ENCODE measurements at places on chromosomes 2 and 18.

DNA sequence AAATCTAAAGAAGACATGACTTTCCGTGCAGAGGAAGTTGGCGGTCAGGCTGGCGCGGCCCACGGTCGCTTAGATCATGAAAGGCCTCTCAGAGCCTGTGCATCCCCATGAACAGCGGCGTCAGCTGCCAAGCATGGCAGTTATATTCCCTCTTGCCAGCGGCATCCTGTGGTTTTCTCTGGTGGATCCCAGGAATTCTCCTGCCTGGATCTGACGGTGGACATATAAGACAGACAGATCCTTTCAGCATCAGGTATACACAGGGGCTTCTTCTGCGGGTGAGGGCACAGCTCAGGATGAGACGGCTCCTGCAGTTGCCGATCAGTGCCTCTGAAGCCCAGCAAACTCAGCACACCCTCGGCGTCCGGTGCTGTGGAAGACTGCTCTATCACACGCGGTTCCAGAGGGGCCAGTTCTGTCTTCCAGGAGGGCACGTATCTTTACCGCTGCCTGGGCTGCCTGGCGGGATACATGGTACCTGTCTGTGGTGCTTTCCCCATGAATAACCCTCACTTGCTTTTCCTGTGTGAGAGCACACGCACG, 157.8 kb downstream of the LDLRAD4 start:
- no peak for DNase-seq

DNA sequence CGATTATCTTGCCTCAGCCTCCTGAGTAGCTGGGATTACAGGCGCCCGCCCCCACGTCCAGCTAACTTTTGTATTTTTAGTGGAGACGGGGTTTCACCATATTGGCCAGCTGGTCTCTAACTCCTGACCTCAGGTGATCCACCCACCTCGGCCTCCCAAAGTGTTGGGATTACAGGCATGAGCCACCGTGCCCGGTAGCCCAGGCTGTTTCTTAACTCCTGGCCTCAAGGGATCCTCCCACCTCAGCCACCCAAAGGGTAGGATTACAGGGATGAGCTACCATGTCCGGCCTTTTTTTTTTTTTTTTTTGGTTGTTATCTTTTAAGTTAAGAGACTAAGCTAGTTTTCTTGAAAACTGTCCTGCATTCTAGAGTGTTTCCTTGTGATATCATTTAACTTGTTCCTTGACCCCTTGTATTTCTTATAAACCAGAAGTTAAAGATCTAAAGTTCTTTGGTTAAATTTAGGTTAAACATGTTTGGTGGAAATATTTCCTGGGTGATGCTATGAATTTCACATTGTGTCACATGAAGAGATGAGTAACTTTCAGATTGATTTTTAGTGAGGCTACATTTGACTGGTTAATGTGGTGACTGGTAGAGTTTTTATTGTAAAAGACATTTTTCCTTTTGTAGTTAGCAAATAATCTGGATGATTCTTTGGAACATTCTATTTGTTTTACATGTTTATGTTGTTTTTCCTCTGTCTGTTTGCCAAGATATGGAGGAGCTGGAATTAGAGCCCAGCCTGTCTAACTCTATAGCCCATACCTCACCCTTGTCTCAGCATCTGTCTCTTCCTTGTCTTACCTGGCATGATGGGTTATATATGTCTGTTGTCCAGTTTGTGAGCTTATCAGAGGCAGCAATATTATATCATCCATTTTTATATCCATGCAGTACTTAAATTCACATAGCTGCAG, 5.2 kb downstream of the NCAPH start:
- DNase-seq: no peak

DNA sequence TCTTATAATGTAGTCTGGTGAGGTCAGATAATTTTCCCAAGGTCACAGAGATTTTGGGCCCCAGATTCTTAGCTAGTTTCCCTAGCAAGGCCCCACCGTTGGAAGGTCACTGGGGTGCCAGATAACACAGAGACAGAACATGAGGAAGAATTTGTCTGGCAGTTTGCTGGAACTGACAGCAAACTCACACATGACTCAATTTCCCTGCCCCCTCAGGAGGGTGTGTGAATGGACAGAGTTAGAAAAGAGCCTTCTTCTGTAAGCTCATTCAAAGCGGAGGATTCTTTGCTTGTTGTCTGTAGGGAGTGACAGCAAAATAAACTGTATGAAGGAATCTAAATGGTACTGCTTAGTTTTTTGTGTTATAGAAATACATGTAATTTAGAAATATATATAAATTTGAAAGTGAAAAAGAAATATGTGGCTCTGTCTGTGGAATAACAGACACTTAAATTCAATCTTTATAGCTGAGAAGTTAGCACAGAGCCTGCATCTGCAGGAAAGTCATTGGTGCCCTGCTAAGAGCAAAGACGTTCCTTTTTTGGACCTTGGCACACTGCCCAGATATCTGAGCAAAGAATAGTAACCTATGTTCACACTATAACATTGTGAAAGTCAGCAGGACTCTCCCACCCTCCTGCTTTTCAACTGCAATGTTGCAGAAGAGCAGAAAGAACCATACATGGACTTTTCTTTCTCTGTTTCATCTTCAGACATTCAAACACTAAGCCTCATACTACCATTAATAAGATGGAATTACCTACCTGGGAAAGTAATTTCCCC, 2.1 kb downstream of the MDH1 start:
- no peak for DNase-seq

- DNase-seq: no peak
Observed at GRCh38 chr2:3960106-3960505, 256.7 kb downstream of the DCDC2C start.

GRCh38 chr2:232761301-232761907, 15.0 kb downstream of the KCNJ13 start:
- DNase-seq: peak; percentile 9

- DNase-seq: no peak
Observed at GRCh38 chr18:24868760-24869237, 408.4 kb downstream of the HRH4 start.

- no peak for DNase-seq
Observed at GRCh38 chr18:24443870-24444269, 16.6 kb upstream of the HRH4 start.

- no peak for DNase-seq
Observed at GRCh38 chr2:190767821-190768220, 112.8 kb upstream of the GLS start.

- no peak for DNase-seq
Observed at GRCh38 chr2:9570182-9571060, 14.8 kb upstream of the ADAM17 start.

GRCh38 chr2:233707940-233708644, 4.6 kb upstream of the UGT1A5 start:
- DNase-seq: no peak

- no peak for DNase-seq
Observed at GRCh38 chr2:40915651-40916050, 463.8 kb upstream of the SLC8A1 start.

DNA sequence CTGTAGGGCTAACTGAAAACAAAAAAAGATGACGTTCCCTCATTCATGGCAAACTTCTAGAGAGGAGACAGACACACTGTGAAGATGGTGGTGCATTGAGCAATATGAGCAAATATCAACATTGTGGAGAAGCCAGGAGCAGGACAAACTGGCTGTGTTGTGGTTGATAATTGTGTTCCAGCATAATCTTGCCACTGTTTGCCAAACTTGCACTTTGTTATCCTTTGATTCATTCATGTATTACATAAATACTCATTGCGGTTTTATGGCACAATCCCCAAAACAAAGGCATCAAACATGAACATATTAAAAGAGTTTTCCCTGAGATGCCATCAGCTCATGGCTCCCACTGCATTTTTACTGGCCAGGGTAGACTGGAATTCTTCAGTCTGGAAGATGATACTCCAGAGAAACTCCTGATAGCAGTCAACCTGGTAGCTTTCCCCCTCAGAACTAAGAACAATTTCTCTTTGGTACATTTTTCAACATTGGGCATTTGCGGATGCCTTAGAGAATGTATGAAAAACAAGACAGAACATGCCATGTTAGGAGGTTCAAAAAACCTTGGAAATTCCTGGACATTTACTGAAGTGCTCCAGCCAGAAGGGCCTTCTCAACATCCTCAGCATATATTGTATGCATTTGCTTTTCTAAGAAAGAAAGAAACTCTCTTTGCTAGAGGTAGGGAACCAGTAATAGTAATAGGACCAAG, 487.4 kb upstream of the CELF4 start:
- DNase-seq: no peak

GRCh38 chr2:274503-274902, 9.8 kb downstream of the ACP1 start:
- no peak for DNase-seq

- no peak for DNase-seq
Observed at GRCh38 chr2:109415581-109416013, 198.2 kb downstream of the SEPTIN10 start.

DNA sequence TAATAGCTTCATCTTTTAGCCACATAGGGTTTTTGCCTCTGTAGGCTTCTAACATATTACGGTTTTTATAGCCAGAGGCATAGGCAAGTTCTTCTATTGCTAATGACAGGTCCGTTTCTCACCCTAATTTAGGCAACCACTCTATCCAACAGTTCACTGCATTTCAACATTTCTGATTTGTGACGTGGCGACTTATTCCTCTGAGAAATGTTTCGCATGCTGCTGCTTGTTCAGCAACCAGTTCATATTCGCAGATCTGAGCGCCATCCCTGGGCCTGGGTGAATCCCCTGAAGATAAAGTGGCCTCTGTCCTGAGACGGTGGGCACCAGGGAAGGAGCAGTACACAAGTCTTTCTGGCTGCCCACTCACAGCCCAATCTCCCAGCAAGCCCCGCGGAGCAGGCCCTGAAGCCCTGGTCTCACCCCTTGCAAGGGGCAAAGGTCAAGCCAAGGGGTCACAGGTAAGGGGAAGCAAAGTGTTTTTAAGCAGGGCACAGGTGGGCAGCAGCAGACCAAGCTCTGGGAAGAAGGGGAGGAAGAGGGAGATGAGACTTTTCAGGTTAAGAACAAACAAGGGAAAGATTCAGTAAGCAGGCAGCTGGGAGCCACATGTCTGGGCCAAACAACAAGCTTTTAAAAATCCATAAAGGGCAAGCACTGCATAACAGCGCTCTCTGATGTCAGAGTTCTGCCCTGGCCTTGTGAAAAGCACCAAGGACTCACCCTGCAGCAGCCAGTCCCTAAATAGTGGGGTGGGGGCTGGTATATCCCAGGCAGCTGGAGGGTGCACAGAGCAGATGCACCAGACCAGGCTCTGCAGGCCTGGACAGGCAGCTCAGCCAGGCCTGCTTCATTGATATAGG, 10.8 kb upstream of the COX7A2L start:
- peak; percentile 32 for DNase-seq

DNA sequence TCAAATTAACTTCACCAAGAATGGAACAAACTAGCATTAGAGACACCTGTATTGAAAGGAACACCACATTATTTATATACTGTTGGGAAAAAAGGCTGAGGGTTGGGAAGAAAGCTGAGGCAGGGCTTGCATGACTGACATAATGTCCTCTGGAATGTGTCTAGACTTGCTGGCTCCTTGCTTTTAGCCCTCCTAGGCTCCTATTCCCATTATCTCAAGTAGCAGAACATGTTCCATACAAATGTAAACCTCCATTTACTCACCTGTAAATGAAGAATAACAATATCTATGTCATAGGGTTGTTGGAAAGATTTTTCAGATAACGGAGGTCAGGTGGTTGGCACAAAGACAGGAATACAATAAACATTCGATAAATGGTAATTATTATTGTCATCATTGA, 976 bp upstream of the ACADL start:
- DNase-seq: no peak

- no peak for DNase-seq
Observed at GRCh38 chr2:172107690-172108586, 5.2 kb upstream of the DLX2 start.

DNA sequence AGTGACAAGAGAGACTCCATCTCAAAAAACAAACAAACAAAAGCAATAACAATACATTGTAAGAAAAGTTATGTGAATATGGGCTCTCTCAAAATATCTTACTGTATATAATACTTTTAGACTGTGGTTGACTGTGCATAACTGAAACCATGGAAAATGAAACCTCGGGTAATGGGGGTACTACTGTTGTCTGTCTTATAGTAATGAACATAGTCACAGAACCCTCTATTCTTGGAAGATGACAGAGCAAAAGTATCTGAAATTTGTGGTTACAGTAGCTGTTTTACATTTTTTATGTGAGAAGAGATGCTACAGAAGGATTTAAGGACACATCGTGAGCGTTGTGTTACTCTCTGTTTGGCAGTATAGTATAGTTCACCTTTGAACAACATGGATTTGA, 60.5 kb downstream of the MAP4K4 start:
- no peak for DNase-seq

DNA sequence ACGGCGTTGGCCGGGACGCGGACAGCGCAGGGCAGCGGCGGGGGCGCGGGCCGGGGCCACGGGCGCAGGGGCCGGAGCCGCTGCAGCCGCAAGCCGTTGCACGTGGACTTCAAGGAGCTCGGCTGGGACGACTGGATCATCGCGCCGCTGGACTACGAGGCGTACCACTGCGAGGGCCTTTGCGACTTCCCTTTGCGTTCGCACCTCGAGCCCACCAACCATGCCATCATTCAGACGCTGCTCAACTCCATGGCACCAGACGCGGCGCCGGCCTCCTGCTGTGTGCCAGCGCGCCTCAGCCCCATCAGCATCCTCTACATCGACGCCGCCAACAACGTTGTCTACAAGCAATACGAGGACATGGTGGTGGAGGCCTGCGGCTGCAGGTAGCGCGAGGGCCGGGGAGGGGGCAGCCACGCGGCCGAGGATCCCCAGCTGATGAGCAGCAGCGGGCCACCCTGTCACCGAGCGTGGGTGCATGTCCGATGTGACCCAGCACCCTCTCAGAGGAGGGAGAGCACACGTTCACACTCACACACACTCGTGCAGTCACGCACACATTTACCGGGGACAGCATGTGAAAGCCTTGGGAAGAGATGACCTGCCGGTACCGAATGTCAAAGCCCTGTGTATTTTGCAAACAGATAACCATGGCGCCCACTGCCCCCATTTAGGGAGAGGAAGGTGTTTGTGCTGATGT, 4.2 kb downstream of the GDF7 start:
- no peak for DNase-seq

DNA sequence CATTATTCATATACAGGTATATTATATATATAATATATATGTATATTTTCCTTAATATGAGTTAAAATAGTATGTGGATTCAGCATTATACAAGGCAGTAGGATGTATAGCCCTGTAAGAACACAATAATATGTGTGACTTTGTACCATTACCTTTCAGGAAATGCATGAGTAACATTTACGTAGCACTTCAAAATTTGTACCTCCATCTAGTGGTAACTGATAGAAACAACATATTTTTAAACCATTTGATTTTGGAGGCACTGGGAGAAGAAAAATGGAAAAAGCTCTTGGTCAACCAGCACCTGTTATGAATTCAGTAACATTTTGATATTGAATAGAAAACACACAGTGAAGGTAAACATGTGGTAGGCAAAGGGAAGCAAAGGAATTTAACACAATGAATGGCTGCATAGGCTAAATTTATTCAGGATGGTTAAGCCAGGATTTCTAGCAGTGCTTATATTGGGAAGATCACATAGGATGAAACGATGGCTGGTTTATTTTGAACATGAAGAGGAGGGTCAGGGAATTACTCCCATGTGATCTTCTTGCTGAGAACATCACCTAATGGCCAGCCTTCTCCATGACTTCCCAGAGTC, 565.5 kb downstream of the CCDC85A start:
- DNase-seq: peak; percentile 42

- no peak for DNase-seq
Observed at GRCh38 chr2:232504438-232504837, 15.8 kb upstream of the PRSS56 start.

GRCh38 chr2:95040426-95040825, 14.9 kb downstream of the MAL start:
- DNase-seq: no peak

- DNase-seq: no peak
Observed at GRCh38 chr2:38074764-38075506, 1.0 kb downstream of the CYP1B1 start.

GRCh38 chr2:189854940-189855339, 70.7 kb downstream of the PMS1 start:
- DNase-seq: no peak
